ENCODE measurements at places on chromosomes 11 and 22. TPM values are rescaled to one million over a fixed set of nuclear protein-coding genes. Genes with fewer than 3 reads are reported as not detected.

Gene SMTNL1
- not detected for total RNA-seq

Gene HTR3A
- 0.31 TPM for total RNA-seq

Gene DBX1
- not detected for total RNA-seq

Gene C11orf97
- not detected for total RNA-seq

Gene MOGAT2
- total RNA-seq = not detected

Gene SPON1
- 31.5 TPM for total RNA-seq

Gene MLC1
- total RNA-seq = 32.6 TPM

DNA sequence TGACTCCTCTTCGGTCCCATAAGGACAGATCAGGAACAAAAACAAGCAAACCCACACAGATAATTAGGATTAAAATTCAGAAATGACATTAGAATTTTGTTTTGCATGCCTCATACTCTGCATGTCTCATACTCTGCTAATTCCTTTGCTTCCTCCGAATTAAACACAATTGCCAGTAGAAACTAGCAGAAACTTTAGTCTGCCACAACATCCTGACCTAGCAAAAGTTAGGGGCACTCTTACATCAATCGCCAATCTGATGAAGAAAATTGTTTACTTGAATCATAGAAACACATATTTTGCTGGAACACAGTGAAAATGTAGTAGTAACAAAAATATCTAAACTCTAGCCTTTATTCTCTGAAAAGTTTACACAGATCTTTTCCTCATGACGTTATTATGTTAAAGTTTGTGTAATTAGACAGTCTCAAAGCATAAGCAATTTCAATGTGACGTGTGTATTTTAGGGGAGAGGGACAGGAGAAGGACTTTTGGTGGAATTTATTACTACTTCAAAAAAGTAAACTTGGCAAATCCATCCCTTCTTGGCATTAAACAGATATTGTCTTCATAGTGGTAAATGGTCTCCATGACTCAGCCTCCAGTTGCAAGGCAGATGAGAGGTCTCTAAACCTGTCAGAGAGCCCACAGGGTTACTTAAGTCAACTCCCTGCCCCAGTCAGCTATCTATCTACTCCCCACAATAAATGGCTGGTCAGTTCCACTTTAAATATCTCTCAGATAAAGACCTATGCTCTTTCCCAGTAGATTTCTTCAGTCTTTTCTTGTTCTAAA lies 249.8 kb upstream of the UBASH3B start:
- DNase-seq = no peak

- no peak for DNase-seq
Observed at GRCh38 chr22:40385036-40385782, 14.8 kb downstream of the SGSM3 start.

GRCh38 chr11:20364341-20364792 lies 853 bp downstream of the HTATIP2 start:
- DNase-seq = no peak

DNA sequence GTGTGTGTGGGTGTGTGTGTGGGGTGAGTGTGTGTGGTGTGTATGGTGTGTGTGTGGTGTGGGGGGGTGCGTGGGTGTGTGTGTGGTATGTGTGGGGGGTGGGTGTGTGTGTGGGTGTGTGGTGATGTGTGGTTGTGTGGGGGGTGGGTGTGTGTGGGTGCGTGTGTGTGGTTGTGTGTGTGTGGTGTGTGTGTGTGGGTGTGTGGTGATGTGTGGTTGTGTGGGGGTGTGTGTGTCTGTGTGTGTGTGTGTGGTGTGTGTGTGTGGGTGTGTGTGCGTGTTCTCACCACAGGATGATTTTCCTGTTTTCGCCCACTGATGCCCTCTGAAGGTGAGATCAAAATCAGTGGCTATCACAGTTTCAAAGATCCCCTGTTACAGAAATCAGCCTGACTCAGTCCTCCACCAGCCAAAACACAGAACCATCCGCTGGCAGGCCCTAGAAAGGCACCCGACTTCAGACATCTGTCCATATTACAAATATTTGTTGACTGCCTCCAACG lies 24.7 kb downstream of the CPT1A start:
- no peak for DNase-seq

DNA sequence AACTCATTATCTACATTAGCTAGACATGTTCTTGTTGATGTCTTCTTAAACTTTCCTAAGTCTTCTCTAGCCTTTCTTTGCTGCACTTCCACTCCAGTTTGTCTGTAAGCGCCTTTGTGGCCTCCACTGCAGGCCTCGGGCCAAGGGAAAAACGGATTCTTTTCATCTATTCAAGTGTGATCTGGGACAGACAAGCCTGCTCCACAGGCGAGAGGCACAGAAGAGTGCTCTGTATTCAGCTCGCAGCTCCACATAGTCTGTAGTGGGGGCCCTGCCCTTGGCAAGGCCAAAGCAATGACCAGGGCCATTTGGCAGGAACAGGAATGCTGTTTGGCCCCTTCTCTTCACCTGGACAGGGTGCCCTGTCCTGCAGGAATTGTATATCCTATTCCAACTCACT lies 84.1 kb upstream of the BARX2 start:
- DNase-seq = peak; percentile 39

DNA sequence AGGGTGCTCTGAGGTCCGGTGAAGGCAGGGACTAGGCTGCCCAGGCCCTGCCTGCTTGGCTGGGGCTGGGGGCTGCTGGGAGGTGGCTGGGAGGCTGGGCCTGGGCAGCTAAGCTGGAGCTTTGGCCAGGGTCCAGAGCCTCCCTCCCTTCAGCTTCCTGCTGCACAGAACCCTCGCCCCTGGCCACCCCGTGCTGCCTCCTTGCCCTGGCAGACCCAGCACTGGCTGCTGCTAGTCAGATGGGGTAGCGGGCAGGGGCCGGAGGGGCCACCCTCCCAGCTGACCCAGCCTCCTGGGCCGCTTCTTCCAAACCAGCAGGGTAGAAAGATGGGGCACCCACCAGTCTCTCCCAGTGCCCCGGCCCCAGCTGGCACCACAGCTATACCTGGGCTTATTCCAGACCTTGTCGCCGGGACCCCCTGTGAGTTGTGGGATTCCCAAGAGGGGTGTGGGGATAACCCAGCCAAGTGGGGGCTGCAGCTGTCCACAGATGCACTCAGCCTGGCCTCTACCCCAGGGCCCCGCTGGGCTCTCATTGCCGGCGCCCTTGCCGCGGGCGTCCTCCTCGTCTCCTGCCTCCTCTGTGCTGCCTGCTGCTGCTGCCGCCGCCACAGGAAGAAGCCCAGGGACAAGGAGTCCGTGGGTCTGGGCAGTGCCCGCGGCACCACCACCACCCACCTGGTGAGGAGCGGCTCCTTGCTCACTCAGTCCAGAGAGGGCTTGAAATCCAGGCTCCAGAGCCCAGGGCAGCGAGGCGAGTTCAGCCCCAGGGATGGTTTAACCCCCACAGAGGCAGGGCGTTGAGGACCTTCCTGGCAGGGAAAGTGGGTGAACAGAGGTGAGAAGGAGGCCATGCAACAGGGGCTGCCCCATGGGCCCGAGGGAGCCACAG lies at the start of gene SYT8:
SYT8 (plus strand) TSS at position 212 of the 892 bp plus-strand sequence; CDS start at position 328, 116 bp downstream.
- no peak for DNase-seq

GRCh38 chr11:57081356-57081755 lies 92.6 kb downstream of the OR5AK2 start:
- DNase-seq = no peak

- peak; percentile 65 for DNase-seq
Observed at GRCh38 chr11:16981651-16982194, 32.5 kb downstream of the PLEKHA7 start.

GRCh38 chr22:43397766-43398165 lies 14.0 kb upstream of the MPPED1 start:
- DNase-seq = no peak

DNA sequence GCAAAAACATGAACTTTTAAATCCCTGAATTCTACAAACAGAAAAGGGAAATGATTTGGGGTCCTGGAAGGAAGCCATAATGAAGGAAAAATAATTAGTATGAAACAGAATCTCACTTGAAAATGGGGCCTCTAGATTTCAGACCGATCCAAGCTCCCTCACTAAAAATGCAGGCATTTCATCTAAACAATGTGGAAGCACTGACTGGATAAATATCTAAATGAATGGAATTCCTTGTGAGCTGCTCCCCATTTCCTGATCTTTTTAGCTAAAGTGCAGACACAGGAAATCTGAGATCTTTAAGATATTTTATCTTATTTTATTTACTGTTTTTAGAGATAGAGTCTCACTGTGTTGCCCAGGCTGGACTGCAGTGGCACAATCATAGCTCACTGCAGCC lies 1255.8 kb downstream of the LRRC4C start:
- DNase-seq = no peak

DNA sequence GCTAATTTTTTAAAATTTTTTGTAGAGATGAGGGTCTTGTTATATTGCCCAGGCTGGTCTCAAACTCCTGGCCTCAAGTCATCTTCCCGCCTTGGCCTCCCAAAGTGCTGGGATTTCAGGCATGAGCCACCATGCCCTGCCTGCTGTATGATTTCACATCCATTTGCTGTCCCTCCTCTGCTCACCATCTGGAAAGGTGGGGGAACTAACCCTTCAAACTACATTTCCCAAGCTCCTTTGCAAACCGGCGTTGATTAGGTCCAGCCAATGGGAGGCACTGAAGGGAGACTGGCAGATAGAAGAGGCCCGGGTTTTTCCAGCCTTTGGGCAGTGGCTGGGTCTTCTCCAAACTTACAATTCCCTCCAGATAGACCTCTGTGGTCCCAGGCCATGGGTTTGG lies 19.3 kb downstream of the RFPL1 start:
- DNase-seq = no peak

- DNase-seq = peak; percentile 72
Observed at GRCh38 chr11:134398079-134398444, 14.0 kb downstream of the B3GAT1 start.

DNA sequence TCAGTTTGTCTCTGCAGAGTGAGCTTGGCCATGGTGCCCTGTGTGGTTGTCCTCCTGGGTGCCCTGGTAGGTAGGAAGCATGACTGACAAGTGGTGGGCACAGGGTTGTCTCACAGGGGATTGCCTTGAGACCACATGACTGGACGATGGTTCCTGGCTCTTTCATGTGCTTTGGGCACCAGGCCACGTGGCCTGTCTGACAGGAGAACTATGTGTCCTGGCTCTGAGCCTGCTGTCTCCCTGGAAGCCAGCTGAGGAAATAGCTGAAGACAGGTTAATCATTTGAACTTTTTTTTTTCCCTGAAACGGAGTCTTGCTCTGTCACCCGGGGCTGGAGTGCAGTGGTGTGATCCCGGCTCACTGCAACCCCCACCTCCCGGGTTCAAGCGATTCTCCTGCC lies 93.2 kb downstream of the LDLRAD3 start:
- no peak for DNase-seq
